Osteocyte (in vitro differentiated cells): ENCODE measurements at places on chromosomes 6 and 20.

DNA sequence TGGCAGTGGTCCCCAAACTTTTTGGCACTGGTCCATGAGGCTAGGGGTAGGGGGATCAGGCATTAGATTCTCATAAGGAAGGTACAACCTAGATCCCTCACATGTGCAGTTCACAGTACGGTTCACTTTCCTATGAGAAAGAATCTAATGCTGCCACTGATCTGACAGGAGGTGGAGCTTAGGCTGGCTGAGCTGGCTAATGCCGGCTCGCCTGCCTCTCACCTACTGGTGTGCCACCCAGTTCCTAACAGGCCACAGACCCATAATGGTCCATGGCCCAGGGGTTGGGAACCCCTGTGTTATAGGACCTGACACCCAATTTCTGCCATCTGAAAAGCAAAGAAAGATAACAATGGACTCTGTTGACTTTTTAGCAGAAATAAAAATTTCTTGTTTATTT is 199.6 kb downstream of the GMPR start:
- DNase-seq, result no peak
- H3K4me1 ChIP-seq, result peaks cover 37% of the 10 kb centered on the region
- peaks cover 18% of the 10 kb centered on the region for H3K36me3 ChIP-seq
- no peaks in the 10 kb centered on the region for H3K27me3 ChIP-seq
- no peak overlapping the region for H3K4me3 ChIP-seq

DNA sequence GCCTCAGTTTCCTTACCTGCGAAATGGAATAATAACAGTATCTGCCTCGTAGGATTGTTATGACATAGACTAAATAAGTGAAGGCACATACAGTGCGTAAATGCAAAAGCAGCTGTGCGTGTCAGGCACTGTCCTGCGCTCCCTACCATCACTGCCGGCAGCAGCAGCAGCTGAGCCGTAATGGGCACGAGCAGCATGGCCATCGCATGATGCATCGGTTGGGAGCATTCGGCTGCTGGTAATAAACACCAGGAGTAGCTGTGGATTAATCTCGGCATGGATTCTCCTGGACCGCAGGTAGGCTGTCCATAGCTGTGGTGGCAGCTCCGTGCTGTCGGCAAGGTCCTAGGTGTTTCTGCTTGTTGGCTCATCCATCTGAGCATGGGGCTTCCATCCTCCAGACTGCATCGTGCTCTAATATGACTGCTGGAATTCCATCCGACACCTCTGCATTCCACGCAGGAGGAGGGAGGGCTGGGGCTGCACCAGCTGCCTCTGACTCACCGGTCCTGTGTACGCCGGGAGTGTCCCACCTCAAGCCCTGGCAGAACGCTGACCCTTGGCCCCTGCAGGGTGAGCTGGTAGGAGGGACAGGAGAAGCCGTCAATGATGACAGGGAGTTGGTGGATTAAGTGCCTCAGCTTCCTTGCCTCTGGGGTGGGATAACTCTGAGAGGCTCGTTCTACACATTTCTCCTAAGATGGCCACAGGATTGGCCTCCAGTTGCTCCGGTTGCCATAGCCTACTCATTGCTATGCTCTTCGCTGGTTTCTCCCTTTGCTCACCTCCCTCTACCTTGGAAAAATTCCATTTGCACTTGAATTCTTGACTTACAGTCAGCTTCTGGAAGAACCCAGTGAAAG is 100.9 kb upstream of the PMEPA1 start:
- no peak overlapping the region for H3K4me3 ChIP-seq
- no peak overlapping the region for H3K27ac ChIP-seq
- peaks cover 31% of the 10 kb centered on the region for H3K27me3 ChIP-seq
- DNase-seq, result no peak
- no peaks in the 10 kb centered on the region for H3K36me3 ChIP-seq

DNA sequence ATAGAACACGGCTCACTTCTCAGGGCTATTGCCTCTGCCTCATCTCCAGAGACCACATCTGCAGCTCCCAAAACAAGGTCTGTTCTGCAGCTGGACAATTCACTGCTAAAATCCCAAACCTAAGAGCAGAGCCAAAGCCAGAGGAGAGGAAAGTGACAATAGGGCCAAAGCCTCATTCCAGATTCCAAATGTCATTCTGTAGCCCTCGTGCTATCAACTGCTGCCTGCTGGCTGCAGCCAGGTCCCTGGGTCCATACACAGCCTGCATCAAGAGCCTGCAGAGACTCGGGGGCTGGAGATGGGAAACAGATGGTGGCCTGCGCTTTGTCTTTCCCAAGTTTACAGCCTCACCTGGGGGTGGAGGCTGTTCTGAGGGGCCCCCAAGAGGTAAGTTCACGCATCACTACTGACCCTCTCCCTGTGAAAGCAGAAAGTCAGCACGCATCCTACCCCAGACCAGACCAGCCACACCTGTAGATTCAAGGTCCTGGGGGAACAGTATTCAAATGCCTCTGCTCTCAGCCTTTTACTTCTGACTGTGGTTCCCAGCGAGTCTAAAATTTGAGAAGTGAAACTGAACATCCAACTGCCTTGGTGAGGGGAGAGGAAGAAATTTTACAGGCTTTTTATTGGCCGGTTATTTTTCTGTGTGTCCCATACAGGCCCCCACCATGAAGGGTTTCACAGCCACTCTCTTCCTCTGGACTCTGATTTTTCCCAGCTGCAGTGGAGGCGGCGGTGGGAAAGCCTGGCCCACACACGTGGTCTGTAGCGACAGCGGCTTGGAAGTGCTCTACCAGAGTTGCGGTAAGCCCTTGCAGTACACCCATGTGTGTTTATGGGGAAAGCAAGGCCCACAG is at the start of gene LY86:
Gene LY86 (plus strand): TSS at position 657 of the 860 bp plus-strand sequence. CDS start 15 bp downstream, at position 672.
- no peaks in the 10 kb centered on the region for H3K27me3 ChIP-seq
- no peak for DNase-seq
- no peaks in the 10 kb centered on the region for H3K36me3 ChIP-seq
- H3K4me3 ChIP-seq, result no peak within 1 kb of the TSS

DNA sequence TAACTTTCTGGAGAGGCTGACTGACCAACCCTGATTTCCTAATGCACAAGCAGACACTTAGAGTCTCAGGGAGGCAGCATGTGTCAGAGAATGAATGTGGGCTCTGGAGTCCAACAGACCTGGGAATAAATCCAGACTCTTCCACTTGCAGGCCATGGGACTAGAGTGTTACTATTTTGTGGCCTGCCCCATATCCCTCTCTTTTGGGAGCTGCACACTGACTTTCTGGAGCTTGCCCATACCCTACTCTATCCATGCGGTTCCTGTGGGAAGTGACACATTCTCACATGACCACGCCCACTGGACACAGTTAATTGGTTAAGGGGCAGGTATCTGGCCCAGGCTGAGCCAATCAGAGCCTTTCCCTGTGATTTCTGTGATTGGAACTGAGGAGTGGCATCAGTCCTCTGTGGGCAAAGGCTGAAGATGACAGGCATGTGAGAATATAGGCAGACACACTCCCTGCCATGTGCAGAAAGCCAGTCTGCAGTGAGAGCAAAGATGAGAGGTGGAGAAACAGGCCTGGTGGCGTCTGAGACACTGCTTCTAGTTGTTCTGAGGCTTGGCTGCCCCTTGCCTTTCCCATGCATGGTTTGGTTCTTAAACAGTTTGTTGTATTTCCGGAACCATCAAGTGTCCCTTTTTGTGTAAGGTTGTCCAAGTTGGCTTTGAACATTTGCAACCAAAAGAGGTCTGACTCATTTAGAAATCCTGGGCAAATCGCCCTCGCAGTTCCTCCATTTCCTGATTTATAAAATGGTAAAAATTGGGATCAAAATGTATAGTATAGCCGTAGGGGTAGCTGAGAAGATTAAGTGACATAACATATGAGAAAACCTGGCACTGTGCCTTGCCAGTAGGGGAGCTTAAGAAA is 125.6 kb downstream of the CDC5L start:
- DNase-seq, result peak; percentile 59
- peaks cover 11% of the 10 kb centered on the region for H3K4me1 ChIP-seq
- H3K27ac ChIP-seq, result no peak overlapping the region

DNA sequence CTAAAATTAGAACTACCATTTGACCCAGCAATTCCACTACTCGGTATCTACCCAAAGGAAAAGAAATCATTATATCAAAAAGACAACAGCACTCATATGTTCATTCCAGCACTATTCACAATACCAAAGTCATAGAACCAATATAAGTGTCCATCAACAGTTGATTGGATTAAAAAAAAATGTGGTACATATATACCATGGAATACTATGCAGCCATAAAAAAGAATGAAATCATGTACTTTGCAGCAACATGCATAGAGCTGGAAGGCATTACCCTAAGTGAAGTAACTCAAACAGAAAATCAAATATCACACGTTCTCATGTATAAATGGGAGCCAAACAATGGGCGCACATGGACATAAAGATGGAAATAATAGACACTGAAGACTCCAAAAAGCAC is 163.3 kb downstream of the DST start:
- peaks cover 59% of the 10 kb centered on the region for H3K36me3 ChIP-seq
- no peak overlapping the region for H3K27ac ChIP-seq
- peaks cover 1% of the 10 kb centered on the region for H3K4me1 ChIP-seq
- DNase-seq, result no peak
